Activated T-cell treated with anti-CD3 and anti-CD28 coated beads for 1 hour (primary cell): ENCODE measurements at places on chromosomes 12 and 14.

DNA sequence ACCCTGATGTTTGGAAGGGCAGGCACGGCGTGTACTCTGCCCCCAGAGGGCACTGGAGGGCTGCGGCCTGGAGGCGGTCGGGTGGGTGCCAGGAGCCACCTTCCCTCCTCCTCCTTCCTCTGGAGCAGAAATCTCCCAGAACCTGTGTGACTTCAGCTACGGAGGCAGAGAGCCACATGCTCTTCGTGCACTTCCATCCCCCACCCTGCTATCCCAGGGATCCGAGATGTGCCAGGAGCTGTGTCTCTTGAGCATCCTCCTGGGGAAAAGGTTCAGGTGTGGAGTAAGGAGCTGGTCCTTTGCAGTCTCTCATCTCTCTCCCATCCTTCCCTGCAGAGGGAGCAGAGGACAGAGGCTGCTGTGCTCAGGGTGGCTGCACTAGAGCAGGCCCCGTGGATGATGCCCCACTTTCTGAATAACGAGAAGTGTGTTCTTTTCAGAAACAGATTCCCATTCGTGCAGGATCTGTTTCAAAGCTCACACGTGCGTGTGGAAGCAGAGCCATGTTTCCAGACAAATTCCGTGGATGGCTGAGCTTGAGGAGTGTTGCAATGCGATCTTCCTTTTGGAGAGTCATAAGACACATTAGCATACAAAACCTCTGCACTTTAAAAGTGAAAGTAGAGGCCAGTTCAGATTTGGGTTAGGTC is 162.9 kb downstream of the ADGRD1 start:
- no peak for DNase-seq

DNA sequence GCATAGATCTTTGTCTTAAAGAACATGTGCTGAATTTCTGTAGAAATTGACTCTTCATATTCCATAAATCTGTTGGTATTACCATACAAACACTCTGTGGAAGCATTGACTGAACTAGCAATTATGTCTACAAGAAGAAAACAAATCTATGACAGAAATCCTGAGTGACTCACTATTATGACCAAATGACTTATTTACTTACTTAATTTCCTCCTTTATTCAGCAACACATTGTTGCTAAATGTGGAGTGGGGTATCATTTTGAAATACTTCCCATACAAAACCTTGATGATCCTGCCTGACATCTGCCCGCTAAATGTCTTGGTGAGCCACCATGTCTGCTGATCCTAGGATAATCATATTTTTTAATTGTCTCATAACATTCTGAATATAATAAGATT is 99.1 kb upstream of the SLCO1C1 start:
- no peak for DNase-seq

DNA sequence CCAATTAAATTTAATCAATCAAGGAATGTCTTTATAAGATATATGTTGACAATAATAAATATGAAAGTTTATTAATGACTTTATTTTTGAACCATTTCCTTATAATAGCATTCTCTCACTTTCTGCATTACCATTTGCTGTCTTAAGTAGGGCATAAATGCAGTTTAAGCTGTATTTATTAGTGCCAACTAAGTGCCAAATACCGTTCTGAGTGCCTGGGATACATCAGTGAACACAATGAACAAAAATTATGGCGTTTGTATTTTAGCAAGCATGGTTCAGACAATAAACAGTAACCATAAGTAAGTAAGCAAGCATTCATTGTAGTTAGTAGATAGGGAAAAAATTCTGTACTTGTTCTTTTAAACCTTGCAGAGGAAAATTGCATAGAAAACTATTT is 145.8 kb downstream of the FUT8 start:
- no peak for DNase-seq

DNA sequence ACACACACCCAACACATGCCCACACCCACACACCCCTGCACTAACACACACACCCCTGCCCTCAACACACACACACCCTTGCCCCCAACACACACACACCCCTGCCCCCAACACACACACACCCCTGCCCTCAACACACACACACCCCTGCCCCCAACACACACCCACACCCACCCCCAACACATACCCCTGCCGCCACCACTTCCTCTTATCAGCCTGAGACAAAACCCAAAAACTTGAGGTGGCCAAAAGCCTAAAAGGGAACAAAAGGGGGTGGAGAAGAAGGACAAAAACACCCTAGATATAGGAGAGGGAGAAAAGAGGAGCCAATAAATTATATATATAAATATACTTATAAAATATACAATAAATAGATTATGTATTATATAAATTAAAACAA is 9.1 kb upstream of the DEGS2 start:
- DNase-seq, result no peak

GRCh38 chr12:101051151-101051550 is 158.9 kb downstream of the SLC5A8 start:
- DNase-seq, result no peak

- no peak for DNase-seq
Measured at GRCh38 chr14:55097881-55098560, 31.0 kb upstream of the LGALS3 start.

DNA sequence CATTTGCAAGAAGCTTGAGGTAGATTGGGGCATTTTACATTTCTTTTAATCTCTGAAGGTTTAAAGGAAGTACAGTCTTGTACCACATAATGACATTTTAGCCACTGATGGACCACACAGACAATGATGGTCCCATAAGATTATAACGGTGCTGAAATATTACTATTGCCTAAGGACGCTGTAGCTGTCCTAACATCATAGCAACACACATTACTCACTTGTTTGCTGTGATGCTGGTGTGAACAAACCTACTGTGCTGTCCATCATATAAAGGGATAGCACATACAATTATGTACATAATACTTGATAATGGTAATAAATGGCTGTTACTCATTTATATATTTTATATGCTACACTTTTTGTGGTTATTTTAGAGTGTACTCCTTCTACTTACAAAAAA is 127.1 kb upstream of the CPNE8 start:
- no peak for DNase-seq

- peak; percentile 66 for DNase-seq
Measured at GRCh38 chr14:104393898-104394381, 185.6 kb upstream of the C14orf180 start.

GRCh38 chr12:122846622-122847515 is 11.6 kb downstream of the HIP1R start:
- no peak for DNase-seq

- DNase-seq, result no peak
Measured at GRCh38 chr14:103257211-103257962, 76.7 kb upstream of the EIF5 start.

GRCh38 chr12:116087399-116087798 is 190.1 kb downstream of the MED13L start:
- no peak for DNase-seq

DNA sequence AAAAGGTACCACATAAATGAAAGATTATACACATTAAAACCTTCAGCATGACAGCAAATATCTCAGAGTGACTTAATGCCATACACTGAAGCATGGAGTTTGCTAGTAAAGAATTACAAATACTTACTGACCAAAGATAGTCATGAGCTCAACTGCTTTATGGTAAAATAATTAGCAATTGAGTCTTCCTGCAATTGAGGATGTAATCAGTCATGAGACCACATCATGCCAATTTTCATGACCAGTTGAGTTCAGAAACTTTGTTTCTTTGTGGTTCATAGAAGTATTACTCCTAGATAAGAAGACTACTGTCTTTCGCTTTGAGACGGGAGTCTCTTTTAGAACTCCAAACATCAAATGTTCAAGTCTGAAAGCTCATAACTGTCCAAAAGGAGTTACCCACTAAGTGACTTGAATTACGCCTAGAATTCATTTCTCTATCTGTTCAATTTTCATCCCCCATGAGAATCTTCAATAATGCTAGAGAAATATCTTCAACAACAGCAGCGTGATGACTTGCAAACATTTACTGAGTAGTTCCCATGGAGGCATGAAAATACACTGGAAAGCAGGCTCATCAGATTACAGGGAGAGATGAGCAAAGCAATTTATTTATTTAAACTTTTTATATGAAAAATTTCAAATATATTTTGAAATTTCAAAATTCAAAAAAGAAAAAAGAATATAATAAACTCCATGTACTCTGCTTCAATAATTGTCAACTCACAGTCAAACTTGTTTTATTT is 120.0 kb downstream of the BTG1 start:
- DNase-seq, result no peak

DNA sequence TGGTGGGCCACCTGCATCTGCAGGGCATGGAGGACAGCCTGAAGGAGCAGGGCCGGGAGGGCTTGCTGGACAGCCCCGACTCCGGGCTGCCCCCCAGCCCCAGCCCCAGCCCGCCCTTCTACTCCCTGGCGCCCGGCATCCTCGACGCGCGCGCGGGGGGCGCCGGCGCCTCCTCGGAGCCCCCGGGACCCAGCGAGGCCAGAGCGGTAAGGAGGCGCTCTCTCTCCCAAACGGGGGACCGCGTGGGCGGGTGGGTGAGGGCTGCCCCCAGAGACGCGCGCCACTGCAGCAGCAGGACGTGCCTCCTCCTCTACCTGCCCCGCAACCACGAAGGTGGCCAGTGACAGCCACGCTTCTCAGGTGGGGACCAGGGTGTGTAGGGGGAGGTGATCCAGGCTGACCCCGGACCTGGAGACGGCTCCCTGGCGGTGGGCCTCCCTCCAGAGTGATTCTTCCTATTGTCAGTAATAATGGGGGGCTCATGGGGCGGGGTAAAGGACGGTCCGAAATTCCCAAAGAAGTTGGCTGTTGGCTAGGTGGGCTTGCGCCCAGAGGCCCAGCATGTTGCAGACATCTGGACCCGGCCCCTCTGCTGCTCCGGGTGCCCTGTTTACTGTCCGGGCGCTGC is 652 bp downstream of the RFLNA start:
- DNase-seq, result no peak

DNA sequence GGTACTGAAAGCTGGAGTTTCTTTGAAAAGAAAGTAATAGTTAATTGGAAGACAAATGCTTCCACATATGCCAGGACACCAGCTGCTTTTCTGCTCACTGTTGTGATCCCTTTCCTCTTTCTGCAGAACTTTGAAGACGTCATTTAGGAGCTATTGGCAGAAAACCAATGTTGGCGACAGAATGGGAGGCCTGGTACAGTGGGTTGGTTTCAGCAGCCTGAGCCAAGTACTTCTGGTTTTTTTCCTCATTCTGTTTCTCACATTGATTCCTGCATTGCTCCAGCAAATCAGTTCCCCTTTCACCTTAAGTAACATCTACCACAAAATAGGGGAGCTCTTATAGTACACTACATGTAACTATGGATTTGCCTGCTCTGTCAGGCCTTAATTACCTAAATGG is 96.9 kb downstream of the FIGNL2 start:
- DNase-seq, result no peak

DNA sequence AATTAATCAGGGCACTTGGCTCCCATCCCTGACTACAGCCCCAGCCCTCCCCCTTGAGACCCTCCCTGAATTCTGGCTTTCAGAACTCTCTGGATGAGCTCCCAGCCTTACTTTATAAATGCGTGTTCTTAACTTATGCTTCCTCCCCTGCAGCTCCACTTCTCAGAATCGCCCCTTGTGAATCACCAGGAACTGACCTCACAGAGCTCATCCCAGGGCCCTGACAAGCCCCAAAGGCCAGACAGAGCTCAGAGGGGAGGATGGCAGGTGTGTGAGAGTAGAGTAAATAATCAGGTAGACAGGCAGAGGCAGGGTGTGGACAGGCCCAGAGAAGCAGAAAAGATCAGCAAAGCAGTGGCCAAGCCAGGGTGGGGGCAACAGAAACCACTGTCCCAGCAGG is 68.2 kb upstream of the FOXN3 start:
- no peak for DNase-seq

DNA sequence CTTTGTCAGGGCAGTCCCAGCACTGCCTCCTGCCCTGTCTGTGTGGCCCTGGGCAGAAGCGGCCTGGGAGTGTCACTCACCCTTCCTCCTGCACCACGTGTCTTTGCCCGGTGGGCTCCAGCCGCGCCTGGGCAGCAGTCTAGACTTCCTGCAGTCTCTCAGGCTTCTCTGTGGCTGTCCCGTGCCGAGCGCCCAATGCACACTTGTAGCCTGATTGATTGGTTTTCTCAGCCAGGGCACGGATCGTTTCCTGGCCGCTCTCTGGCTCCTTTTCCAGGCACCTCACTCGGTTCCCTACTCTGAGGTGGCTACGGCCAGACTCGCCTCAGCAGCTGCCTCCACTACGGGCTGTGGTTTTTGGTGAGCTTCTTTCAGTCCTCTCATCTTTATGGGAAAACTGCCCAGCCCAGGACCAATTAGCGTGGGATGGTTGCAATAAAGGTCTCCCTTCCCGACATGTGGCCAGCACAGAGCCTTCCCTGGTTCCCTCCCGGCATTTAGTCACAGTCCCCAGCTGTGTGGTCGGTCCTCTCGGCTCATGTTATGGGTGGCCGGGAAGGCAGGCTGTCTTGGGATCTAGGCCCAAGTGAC is 133.1 kb downstream of the CACNA1C start:
- DNase-seq, result no peak

DNA sequence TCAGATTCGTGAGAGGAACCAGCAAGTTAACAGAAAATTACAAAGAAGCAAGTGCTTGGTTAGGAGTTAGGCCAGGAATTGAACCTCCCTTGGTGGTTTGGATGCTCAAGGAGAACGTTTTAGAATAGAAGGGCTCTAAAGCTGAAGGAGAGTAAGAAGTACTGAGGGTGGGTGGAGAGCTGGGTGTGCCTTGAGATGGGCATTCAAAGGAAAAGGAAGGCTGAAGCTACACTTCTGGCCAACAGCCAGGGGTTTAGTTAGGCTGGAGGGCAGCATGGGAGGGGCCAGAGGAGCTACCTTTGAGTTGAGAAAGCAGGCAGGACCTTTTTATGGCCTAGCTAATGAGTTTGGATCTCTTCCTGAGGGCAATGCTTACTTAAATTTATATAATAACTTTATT is 421.2 kb downstream of the CCDC91 start:
- DNase-seq, result no peak

DNA sequence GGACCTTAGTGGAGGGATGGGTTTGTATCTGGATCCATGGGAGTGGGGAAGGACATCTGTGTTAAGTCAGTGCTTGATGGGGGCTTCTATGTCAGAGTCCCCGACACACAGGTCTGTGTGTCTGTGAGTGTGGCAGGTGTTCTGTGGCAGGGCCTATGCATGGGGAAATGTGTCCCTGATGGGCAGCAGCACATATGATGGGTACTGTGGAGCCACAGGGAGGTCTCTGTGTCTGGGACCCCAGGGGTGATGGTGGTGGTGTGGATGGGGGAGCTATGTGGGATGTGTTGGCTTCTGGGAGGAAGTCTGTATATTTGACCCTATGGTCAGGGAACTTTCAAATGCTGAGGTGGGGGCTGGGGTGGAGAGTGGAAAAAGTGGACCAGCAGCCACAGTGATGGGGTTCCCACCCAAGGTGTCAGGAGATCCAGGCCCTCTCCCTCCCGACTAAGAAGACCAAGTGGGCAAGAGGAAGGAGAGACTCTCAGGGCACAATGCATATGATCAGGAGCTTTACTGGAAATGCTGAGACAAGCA is 16.5 kb downstream of the KRT7 start:
- DNase-seq, result no peak
